ENCODE measurements at places on chromosomes 2 and 18.

- no peak for DNase-seq
Observed at GRCh38 chr18:62288665-62289008, 36.5 kb upstream of the TNFRSF11A start.

DNA sequence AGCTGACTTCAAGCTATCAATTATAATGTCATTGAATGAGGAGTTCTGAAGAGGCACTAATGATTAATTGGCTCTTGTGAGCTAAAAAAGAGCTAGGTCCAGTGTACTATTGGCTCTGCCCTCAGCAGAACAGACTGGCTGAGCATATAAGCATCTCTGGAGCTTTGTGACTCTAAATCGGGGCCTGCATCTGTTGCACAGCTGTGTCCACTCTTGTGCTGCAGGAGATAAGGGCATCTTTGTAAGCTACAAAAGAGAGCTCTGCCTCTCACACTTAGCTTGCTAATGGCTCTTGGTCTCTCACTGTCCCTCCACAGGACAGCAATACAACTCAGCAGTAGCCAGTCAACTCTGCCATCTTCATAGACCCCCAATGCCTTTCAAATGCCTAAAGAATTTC, 61.5 kb upstream of the L3MBTL4 start:
- no peak for DNase-seq

- no peak for DNase-seq
Observed at GRCh38 chr2:234818937-234819336, 132.9 kb upstream of the SH3BP4 start.

DNA sequence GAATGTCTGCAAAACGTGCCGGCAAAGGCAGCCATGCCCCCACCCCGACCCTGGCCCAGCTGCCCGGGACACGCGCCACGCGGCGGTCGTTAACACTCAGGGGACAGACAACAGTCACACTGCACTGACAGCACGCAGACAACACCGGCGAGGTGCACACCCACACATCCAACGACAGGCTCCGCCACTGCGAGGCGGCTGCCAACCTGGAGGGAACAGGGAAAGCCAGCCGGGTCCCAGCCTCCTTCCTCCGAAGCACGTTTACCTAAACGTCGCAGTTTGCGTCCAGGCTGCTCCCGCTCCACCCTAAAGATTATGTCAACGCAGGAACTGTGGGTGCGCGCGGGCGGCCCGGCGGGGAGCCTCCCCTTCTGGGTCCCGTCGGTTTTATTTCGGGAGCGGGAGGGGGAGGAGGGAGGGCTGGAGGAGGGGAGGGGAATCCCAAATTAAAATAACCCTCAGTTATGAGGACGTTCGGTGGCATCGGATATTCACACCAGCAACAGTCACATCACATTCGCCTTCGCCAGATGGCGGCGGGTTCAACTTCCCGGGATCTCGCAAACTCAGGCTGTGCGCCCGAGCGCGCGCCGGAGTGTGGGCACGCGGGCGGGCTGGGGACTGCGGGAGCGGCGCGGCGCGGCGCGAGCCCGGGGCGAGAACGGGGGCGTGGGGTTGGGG, 644 bp downstream of the PTGR3 start:
- peak; percentile 50 for DNase-seq

DNA sequence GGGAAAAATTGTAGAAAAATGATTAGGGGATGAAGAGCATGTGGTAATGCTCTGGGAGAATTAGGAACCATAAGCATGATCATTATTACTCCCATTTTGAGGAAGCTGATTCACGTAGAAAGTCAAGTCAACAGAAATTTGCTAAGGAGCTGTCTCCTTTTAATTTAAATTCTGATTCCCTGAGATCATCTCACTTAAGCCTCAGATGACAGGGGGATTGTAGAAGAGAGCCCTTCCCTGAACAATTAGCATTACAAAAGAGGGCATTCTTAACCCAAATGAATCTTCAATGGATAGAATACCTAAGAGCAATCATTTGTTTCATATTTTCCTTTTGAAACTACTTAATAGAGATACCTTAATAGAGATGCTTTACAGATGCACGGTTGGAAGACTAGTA, 267.9 kb downstream of the NYAP2 start:
- DNase-seq: no peak

GRCh38 chr18:49747876-49748275, 65.5 kb downstream of the ACAA2 start:
- no peak for DNase-seq

DNA sequence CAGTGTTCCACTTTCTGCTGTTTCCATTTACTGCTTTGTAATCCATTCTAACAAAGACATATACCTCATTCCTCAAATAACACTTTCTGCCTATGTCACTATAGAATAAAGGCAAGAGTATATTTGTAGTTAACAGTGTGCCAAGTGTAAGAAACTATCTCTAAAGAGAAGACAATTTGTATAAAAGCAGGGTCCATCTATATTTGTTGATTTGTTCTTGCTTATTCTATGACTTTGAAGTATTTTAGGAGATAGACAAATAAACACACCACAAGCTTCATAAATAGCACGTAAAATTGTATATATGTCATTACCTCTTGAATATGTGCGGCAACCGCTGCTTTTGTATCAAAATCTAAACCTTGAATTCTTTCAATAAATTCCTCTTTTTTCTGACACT, 56.0 kb downstream of the CCDC88A start:
- no peak for DNase-seq

- no peak for DNase-seq
Observed at GRCh38 chr2:21361957-21362486, 238.3 kb downstream of the TDRD15 start.
